Activated B cell treated with CpG ODN at 0.5 μM for 24 hours (primary cell): ENCODE measurements at places on chromosomes 16 and 17.

GRCh38 chr17:1122533-1123392, 57.0 kb downstream of the ABR start:
- peak; percentile 74 for DNase-seq

DNA sequence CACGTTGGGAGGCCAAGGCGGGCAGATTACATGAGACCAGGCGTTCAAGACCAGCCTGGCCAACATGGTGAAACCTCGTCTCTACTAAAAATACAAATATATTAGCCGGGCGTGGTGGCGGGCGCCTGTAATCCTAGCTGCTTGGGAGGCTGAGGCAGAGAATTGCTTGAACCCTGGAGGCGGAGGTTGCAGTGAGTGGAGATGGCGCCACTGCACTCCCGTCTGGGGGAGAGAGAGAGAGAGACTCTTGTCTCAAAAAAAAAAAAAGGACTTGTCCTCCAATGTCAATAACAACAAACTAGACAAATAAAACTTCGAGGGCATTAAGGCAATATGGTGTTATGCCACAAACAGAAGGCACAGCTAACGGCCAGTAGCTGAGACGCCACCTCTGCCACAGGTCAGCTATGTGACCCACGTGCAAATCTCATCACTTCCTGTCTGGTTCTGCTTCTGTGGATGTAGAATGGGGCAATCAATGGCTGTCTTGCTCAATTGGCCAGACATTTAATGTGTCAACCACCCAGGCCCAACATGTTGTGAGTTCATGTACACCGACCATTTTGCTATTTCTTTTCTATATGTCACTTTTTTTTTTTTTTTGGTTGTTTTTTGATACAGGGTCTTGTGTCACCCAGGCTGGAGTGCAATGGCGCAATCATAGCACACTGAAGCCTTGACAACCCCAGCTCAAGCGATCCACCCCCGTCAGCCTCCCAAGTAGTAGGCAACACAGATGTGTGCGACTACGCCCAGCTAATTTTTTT, 834 bp upstream of the TXNDC11 start:
- no peak for DNase-seq

DNA sequence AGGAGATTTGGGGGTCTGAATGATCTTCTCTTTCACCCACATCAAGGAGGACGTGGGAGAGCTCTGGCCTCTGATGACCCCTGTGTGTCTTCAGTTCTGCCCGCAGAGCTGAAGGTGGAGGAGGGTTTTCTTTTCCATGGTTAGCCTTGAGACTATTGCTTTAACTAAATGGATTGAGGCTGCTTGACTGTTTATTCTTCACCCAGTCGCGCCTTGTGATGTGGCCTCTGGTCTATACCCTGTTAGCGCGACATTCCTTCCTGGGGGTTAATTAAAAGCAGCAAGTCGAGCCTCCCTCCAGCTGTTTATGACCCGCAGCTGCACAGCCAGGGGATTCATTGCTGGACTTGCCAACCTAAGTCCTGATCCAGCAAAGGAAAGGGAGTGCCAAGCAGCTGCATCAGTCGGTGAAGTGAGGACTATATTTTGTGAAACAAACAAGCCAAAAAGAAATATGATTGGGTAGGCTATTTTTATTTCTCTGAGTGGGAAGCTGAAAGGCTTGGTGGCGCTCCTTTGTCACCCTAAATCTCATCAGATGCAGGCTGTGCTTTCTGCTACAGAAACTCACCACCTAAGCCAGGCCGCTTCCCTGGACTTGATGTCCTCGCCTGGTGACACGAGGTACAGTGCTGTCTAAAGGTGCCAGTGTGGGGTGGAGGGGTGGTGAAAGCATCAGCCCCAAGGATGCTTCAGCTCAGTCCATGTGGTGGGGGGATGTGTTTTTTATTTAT, 11.0 kb upstream of the SEC14L1 start:
- no peak for DNase-seq

GRCh38 chr17:70278844-70279462, 109.6 kb downstream of the KCNJ2 start:
- no peak for DNase-seq

DNA sequence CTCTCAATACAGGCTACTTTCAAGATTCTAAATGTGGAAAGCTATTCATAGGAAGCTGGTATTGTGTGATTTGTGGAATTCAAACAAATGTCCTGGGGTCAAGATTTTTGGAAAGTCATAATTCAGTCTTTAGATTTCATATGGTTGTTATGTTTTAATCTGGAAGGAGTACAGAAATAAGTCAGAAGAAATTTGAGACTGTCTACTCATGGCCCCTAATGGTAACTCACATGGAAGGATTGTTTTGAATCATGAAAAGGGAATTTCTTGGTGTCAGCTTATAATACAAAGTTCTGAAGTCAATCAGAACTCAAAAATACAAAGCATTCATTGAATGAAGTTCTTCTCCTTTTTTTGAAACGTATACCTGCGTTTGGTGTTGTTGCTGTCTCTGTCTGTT, 3.1 kb downstream of the KCNJ2 start:
- no peak for DNase-seq

DNA sequence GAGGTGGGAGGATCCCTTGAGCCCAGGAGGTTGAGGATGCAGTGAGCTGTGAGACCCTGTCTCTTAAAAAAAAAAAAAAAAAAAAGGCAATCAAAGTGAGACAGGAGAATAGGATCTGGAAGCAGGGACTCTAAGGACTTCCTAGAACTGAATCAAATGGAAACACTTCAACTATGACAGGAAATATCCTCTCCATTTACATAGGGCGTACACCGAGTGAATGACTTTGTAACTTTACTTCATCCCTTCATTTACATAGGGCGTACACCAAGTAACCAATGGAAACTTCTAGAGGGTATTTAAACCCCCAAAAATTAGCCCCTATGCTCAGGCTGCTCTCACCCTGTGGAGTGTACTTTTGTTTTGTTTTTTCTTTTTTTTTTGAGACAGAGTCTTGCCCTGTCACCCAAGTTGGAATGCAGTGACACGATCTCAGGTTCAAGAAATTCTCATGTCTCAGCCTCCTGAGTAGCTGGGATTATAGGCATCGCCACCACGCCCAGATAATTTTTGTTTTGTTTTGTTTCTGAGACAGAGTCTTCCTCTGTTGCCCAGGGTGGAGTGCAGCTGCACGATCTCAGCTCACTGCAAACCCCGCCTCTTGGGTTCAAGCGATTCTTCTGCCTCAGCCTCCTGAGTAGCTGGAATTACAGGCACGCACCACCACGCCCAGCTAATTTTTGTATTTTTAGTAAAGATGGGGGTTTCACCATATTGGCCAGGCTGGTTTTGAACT, 9.6 kb upstream of the PRPSAP1 start:
- DNase-seq = no peak

GRCh38 chr16:49112754-49113153, 168.9 kb downstream of the CBLN1 start:
- DNase-seq = no peak

GRCh38 chr17:65559804-65560627, 1.4 kb downstream of the AXIN2 start:
- peak; percentile 28 for DNase-seq

DNA sequence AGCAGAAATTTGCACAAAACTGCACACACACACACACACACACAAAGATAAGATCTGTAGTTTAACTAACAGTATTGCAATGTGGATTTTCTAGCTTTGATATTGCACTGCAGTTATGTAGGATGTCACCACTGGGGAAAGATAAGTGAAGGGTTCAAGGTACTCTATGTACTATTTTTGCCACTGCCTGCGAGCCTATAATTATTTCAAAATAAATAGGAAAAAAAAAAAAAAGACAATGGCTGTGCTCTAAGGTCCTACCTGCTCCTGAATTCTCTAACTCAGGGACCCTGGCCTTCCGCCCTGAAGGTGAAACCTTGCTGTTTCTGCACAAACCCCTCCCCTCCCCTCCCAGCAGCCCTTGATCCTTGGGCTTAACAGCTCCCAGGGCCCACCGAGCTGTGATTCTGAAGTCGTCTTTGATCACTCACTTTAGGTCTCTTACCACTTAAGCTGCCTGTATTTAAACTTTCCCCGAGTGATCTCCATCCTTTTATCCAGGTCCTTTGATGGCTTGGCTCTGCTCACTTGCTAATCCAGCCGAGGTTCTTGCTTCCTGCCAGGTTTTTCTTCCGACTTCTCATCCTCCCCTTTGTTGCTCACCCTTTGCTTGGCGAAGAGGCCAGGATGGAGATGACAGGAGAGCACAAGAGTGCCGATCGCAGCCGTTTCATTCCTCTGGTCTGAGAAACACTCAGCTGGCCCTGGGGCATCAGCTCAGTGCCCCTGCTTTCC, 37.7 kb downstream of the TMEM114 start:
- no peak for DNase-seq

GRCh38 chr17:28042721-28043291, 329 bp downstream of the NLK start:
- no peak for DNase-seq

DNA sequence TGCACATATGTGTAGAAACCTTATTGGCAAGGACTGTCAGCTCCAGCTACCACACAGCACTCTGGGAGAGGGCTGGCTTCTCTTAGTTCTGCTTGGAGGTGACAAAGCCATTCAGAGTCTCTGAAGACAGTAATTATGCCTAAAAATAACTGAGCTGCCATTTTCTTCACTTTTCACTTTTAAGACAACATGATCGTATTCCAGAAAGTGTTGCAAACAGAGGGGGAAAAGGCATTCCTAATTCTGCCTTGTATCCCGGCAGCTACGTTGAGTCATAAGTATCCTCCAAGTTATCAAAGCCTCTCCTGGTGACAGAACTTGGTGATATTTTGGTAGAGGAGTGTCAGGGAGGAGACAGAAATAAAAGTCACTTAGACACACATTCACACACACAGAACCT, 327.7 kb downstream of the HAPSTR1 start:
- DNase-seq = no peak

DNA sequence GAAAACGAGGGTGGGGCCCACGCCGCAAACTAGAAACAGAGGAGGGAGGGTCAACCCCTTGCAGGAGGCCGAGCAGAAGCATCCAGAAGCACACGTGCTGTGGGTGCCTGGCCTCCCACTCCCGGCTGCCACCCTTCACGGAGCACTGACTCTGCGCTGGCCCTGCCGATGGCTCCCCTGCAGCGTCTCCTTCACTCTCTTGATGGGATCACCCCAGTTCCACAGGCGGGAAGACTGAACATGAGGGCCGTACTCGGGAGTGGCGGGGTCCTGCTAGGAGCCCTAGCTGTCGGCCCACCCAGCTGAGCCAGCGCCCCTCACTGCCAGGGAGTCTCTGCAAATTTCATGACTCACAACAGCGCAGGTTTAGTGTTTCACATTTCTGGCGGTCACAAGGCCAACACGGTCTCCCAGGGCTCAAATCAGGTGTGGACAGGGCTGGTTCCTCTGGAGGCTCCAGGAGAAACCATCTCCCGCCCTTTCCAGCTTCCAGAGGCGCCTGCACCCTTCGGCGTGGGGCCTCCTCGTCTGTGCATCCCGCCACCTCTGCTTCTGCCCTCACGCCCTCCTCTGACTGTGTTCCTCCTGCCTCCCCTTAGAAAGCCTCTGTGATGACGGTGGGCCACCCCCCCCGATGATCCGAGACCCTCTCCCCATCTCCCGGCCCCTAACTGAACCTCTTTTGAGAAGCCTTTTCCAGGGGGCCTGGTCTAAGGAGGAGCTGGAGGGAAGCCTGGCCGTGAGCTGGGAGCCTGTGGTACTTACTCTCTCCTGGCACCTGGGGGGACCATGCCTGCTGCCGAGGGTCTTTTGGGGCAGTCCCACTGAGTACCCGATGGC, 2.0 kb downstream of the PTX4 start:
- DNase-seq = no peak

- no peak for DNase-seq
Measured at GRCh38 chr17:74760404-74761105, 12.1 kb downstream of the NHERF1 start.

GRCh38 chr16:6918646-6919045, 414.0 kb upstream of the RBFOX1 start:
- no peak for DNase-seq

- DNase-seq = no peak
Measured at GRCh38 chr17:61235827-61236197, 163.8 kb upstream of the TBX2 start.

- no peak for DNase-seq
Measured at GRCh38 chr16:63655846-63656245, 1466.0 kb downstream of the CDH11 start.

GRCh38 chr16:47732523-47733111, 271.5 kb downstream of the PHKB start:
- no peak for DNase-seq

DNA sequence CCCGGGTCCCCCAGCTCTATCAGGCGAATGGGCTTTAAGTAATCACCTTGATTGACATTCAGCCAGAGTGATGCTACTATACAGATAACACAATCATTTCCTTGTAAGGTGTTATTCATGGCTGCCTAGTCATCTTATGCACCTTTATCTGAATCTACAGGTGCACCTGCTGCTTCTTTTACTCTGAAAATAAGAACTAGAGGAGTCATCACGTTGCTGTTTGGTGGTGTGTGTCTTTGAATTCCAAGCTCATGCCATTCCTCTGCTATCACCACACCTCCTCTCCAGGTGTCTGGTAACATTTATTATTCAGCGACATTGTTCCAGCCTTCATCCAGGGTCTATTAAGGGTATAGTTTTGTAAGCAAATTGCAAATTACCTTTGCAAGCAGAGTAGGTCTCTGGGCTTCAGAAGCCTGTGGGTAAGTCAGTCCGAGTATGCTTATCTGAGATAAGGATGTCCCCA, 51.9 kb downstream of the NOS2 start:
- DNase-seq = no peak

- no peak for DNase-seq
Measured at GRCh38 chr17:51957786-51958185, 200.7 kb downstream of the CA10 start.

GRCh38 chr16:73047536-73048291, at the start of gene ZFHX3:
TSS of gene ZFHX3 (minus strand) at chr16:73048128. CDS start at chr16:72960145, 87,983 bp downstream.
- DNase-seq = peak; percentile 70

- DNase-seq = no peak
Measured at GRCh38 chr17:56866496-56866895, 32.5 kb downstream of the DGKE start.

DNA sequence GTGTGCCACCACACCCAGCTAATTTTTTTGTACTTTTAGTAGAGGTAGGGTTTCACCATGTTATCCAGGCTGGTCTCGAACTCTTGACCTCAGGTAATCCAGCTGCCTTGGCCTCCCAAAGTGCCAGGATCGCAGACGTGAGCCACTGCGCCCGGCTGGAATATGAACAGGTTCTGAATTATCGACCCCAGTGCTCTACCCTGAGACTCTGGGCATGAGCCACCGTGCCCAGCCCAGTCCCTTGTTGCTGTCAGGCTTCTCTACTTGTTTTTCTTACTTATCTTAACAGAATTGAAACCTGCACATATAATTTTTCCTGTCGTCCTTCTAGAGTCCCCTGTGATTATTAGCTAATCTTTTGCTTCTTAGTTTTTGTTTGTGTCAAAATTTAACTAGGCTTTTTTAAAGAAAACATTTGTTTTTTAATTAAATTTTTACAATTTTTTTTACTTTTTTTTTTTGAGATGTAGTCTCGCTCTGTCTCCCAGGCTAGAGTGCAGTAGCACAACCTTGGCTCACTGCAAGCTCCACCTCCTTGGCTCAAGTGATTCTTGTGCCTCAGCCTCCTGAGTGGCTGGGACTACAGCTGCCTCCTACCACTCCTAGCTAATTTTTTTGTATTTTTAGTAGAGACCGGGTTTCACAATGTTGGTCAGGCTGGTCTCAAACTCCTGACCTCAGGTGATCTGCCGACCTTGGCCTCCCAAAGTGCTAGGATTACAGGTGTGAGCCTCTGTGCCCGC, 66.7 kb downstream of the AP2B1 start:
- no peak for DNase-seq
